Naive thymus-derived CD8-positive, alpha-beta T cell (primary cell): ENCODE measurements at places on chromosomes 4 and X.

DNA sequence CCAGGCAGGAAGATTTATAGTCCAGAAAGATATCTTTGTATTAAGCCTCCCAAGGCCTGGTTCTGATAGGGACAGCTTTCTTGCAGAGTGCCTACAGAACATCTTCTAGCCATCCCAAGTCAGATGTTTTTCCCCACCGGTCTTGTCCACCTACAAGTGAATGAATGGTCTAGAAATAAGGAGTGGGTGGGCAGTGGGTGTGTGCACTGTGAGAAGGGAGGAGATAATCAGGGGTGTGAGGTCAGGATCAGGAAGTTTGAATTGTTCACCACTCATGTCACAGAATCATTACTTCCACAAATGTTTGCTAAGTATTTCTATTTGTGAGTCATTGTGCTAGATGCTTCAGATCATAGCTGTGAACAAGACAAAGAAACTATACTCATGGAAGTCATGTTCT is 332.6 kb downstream of the NKX6-1 start:
- no peak for DNase-seq

- no peak for DNase-seq
Measured at GRCh38 chr4:165851256-165851655, 21.8 kb upstream of the TLL1 start.

- DNase-seq = no peak
Measured at GRCh38 chrX:122418758-122419157, 765.3 kb upstream of the GRIA3 start.

DNA sequence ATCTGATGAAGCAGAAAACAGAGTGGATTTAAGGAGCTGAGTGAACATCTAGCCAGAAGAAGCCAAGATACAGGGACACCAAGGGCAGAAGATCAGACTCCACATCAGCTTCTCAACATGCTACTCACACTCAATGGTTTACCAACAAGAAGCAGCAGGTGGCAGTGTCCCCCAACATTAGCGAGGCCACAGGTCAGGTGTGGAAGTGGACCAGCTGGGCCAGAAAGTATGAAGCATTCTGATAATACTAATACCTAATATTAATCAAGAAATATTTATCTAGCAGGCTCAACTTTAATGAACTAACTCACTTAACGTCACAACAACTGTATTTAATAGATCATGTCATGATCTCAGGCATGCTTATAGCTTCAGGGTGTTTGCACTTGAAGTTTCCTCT is 73.4 kb upstream of the TTC29 start:
- DNase-seq = peak; percentile 3

GRCh38 chrX:98448524-98448923 is 1564.8 kb downstream of the RPA4 start:
- no peak for DNase-seq

GRCh38 chr4:182901337-182901736 is 15.8 kb downstream of the DCTD start:
- DNase-seq = no peak

GRCh38 chrX:44234116-44234515 is 109.4 kb downstream of the EFHC2 start:
- no peak for DNase-seq

GRCh38 chr4:27194599-27195176 is 334.0 kb downstream of the STIM2 start:
- no peak for DNase-seq

- DNase-seq = no peak
Measured at GRCh38 chrX:20382518-20383297, 116.0 kb upstream of the RPS6KA3 start.

- no peak for DNase-seq
Measured at GRCh38 chr4:15833801-15834200, 55.7 kb downstream of the CD38 start.

GRCh38 chr4:107279733-107280132 is 243.6 kb upstream of the DKK2 start:
- no peak for DNase-seq

DNA sequence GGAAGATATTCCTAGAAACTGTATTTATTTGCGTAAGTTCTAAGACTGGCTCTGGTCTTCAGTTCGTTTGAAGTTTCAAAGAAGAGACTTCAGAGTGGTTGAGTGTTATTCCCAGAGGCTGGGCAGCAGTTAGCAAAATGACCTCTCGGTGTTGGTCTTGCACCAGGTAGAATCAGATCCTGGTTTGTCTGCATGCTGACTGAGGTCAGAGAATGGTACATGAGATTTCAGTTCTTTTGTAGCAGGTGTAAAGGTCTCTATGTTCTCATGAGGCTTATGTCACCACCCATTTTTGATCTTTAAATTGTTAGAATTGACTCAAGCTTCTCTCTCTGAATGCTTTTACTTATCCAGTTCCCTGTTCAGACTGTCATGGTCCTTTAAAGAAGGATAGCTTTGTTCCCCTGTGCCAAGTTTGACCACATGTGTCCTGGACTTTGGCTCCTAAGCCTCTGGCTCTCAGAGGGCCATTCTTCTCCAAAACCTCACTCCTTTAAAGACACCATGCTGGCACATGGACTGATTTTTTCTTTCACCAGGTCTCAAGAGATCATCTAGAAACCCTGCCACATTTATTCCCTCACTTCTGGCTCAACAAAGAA is 355.8 kb upstream of the BOD1L1 start:
- DNase-seq = no peak

GRCh38 chr4:94534401-94535312 is 82.9 kb downstream of the PDLIM5 start:
- DNase-seq = no peak

- DNase-seq = no peak
Measured at GRCh38 chr4:93657527-93657926, 171.0 kb upstream of the ATOH1 start.

- no peak for DNase-seq
Measured at GRCh38 chr4:30856795-30857564, 136.8 kb downstream of the PCDH7 start.
